ENCODE measurements at places on chromosomes 5 and 9.
A peak's percentile ranks its signal among the peaks of the same experiment; 100 is the strongest.

GRCh38 chr5:152306386-152306785 lies 98.7 kb downstream of the NMUR2 start:
- DNase-seq, result no peak

DNA sequence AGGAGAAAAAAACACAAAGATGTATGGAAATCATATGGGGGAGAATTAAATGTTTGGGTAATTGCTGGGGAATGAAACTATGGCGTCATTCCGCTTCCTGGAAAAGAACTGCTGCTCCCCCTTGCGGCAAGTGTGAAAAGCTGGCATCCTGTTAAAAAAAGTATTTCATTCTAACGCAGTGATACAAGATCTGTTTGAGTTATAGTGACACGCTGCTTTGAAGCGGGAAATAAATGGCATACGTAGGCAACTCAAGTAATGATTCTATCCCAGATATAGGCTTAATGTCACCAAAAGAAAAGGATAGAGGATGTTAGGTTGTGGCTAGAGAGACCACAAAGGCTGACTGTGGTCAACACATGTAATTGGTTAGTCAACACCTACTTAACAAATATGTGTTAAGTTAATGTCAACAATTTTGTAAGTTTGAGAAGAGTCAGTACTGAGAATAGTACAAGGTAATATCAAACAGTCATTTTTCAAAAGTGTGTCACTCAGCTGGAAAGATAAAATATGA lies 70.2 kb upstream of the ALDH1A1 start:
- peak; percentile 40 for DNase-seq

DNA sequence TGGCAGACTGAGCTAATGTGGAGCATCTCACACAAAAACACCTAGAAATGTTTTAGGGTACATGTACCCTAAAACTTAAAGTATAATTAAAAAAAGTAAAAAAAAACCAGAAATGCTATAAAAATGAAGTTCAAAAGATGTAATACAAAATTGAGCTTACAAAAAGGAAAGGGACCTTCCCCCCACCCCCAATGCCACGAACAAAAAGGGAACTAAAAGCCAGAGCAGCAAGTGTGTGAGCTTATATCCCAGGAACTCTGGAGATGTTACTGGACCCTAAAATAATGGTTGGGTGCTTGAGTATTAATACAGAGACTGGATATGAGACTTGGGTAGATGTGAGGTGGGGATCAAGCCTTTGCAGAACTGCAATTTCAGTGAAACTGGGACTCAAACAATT lies 11.0 kb downstream of the SPATA9 start:
- DNase-seq, result no peak

GRCh38 chr5:157611571-157612476 lies 36.2 kb upstream of the ADAM19 start:
- no peak for DNase-seq

GRCh38 chr9:89766991-89767390 lies 162.2 kb downstream of the GADD45G start:
- DNase-seq, result no peak

- no peak for DNase-seq
These were observed 933 bp upstream of the TGFBR1 start for GRCh38 chr9:99103901-99104458.

GRCh38 chr5:77133061-77133758 lies 46.1 kb upstream of the ZBED3 start:
- no peak for DNase-seq

GRCh38 chr9:38259519-38260218 lies 132.8 kb upstream of the ALDH1B1 start:
- no peak for DNase-seq

DNA sequence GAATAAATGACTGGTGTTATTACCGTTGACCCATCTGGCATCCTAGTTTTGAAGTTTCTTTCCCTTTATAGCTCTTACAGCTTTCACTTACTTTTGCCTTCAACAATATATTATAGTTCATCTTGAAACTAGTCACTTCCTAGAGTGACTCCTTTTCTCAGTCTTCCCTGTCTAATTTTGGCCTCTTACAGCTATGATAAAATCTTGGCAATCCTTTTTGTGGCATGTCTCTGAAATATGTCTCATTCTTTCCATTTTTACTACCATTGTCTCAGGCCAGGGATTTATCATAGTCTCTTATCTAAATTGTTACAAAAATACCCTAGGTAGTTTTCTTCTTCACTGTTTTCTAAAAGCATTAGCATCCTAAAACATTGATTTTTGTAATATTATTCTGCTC lies 621.3 kb upstream of the ZNF608 start:
- no peak for DNase-seq

DNA sequence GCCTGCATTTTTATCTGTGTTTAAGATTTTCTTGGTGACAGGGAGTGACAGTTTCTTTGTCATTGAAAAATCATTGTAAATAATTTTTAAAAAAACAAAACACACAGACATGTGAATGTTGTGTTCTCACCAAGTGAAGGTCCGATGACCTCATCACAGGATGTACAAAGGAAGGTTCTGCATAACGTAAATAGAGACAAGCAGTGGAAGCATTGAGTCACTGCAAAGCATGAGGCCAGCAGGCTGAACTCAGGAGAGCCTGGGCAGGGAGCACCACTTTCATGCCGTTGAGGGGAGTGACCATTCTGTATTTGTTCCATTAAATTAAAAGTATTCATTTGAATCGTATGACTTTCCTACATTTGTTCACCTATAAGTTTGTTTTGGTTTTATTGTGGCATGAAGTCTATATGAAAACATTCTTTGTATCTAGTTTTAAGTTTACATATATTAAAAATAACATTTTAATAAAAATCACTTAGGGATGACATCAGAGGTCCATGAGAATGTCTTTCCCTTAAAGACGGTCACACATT lies 70.4 kb upstream of the TLE1 start:
- DNase-seq, result no peak

GRCh38 chr5:148781766-148782165 lies 44.6 kb upstream of the ADRB2 start:
- no peak for DNase-seq

DNA sequence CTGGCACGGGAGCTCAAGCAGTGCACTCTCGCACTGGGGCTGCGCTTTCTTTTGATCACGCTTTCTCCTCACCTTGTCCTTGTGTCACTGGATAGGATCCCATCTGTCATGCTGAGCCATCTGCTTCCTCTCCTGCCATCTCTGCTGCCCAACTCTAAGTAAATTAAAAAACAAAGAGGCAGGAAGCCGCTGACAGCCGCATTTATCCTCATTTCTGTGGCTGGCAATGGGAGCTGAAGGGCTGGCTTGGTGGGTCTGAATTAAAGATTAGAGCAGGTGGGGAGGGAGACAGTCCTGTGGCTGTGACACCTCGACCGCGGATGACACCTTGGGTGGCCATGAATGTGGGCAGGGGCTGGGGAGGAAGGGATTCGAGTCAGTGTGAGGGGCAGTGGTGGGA lies 159.2 kb upstream of the ALDH1B1 start:
- DNase-seq, result no peak

GRCh38 chr9:89721971-89722530 lies 117.2 kb downstream of the GADD45G start:
- no peak for DNase-seq

DNA sequence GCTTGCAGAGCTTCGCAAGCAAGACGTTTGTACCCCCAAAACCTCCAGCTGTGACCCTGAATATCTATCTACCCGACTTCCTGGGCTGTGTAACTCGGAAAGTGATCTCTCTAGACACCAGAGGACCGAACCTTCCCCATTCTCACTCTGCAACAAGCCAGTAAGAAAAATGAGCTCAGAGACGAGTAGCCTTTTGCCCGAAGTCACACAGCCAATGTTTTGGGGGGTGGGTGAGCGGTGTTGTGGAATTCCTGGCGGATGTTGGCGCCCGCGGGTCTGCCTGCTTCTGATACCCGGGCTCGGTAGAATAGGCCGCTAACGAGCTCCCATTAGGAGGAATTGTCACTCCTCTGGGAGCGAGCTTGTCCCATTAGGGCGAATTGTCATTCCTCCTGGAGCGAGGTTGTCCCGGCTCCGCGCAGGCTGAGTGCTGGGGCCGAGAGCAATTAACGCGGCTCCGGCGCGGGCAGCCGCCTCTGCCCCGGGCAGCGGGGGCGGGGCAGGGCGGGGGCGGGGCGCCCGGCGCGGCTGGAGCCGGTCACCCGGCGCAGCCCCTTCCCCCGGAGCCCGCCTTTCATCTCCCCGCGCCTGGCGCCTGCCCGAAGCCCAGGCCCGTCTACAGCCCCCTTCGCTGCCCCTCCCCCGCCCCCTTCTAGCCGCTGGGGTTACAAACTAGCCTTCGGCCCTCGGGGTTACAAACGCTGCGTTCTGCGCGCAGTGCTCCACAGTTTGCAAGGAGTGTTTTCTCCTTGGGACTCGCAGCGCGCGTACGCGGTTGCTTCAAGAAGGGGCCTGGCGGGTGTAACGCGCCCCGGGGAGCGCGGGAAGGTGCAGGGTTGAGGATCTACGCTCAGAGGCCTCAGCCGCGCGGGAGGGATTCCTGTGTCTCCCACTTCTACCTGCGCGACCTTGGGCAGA lies 3.5 kb upstream of the MSX2 start:
- DNase-seq, result no peak

GRCh38 chr9:133210609-133211008 lies 1.6 kb upstream of the OBP2B start:
- no peak for DNase-seq

- DNase-seq, result no peak
These were observed 95.3 kb upstream of the CKMT2 start for GRCh38 chr5:81137833-81138232.

GRCh38 chr9:132319421-132320110 lies 35.2 kb downstream of the SETX start:
- DNase-seq, result no peak

DNA sequence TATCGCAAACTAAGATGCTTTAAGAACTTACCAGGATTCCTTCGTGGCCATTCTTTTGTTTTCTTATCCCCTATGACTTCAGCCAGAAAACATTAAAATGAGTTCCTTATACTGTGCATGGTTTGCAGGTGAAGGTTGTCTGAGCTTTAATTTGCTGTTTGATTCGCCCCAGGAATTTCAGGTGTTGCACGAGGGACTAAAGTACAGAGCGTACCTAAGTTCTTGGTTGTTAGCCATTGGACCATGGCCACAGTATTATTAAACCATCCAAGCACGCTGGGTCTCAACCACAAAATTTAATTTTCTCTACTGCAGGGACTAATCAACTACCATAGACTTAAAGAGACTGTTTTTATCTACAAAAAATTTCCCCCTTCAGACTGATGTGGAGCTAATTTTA lies 208.4 kb upstream of the MPDZ start:
- DNase-seq, result no peak

DNA sequence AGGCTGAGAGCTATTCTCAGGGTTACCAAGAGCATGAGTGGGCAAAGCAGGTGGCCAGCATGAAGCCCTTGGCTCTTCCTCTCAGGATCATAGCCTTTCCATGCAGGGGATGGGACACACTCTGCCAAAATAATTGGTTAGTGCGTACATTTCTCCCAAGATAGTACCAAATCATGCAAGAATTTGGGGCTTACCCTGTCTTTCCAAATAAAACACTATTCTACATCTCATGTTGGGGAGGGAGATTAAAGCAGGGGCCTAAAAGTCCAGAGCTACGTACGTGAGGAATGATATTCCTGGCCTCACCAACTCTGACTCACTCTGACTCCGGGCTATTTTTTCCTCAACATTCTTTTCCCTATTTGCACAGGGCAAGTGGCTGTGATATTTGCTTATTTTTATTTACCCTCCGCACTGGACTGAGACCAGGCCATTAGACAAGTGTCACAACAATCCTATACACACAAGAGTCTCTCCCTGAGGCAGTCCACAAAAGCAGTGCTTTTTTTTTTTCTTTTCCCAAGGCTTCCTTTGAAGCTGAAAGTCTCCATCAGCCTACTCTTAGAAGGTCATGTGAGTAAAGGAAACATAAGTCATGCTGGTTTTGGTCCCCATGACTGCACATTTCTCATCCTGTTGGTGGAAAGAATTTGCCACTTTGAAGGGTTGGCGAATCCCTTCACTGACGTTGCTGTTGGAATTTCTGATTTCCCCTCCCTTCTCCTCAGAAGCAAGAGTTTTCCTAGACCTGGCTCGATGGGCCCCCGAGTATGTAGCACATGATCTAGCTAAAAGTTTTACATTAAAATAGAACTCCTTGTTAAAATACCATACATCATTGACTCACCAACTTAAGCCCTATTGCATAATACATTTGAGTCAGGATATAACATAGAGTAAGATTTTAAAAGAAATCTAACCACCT lies 40.0 kb downstream of the TMEM252 start:
- no peak for DNase-seq

GRCh38 chr9:119043996-119044395 lies 325.2 kb downstream of the BRINP1 start:
- no peak for DNase-seq

GRCh38 chr9:136412962-136413361 lies 2.5 kb downstream of the PMPCA start:
- DNase-seq, result no peak

Data from activated T-cell treated with anti-CD3 and anti-CD28 coated beads for 1 hour (primary cell).